Right atrium auricular region (tissue), 2 donors: ENCODE measurements at places on chromosomes 3 and 15. TPM values are rescaled to one million over a fixed set of nuclear protein-coding genes. Genes with fewer than 3 reads are reported as not detected.

DNA sequence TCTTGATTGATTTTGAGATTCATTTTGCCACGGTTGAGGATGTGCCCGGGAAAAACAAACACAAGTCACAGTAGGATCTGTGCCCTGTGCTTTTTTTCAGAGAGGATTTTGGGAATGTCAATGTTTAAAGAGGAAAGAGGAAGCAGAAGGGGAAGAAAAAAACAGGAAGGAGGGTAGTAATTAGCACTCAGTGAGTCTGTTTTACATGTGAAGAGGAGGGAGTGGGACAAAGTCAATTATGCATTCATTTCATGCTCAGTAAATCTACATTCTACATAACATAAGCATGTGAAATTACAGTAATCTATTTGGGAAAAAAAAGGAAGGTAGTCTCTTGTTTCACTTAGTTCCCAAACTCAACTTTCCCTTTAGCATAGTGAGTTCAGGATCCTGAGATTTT is 18.3 kb upstream of the CD200 start:
- no peak for DNase-seq

- DNase-seq, result no peak
These were observed 15.2 kb upstream of the PLXND1 start for GRCh38 chr3:129621626-129622225.

DNA sequence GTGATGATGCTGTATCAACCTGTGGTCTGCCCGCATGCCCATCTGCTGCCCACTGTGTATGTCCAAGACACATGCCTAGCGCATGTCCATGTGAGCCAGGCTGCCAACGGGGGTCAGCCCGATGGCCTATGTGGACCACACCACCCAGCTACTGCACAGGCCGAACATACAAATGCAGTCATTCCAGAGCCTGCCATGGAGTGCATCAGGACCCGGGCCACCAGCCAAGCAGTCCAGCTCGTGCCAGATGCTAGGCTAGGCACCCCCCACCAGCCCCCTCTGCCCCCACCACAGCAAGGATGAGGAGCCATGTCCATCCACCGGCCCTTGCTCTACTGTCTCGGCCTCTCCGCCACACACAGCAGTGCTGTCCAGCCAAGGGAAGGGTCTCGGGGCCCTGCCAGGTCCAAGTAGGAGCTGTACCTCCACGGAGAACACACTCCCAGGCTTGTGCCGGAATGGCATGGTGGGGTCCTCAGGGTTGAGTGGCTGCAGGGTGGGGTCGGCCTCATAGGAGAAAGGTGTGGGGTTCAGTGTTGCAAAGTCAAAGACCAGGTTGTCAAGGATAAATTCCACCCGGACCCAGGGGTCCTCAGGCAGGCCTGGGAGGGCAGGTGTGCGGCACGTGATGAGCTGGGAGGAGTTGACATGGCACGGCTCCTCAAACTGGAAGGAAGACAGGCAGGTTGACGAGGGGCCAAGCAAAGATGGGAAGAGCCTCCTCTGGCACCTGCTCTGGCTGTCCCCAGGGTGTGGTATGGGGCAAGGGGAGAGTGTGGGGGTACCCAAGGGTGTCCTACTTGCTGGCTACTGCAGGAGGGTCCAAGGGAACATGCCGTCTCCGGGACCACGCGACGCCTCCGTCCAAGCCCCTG is 15.3 kb downstream of the PLXNB1 start:
- no peak for DNase-seq

- no peak for DNase-seq
These were observed 3.0 kb upstream of the TFDP2 start for GRCh38 chr3:142152384-142152783.

The CLDN1 gene
- 12.7 TPM for total RNA-seq

DNA sequence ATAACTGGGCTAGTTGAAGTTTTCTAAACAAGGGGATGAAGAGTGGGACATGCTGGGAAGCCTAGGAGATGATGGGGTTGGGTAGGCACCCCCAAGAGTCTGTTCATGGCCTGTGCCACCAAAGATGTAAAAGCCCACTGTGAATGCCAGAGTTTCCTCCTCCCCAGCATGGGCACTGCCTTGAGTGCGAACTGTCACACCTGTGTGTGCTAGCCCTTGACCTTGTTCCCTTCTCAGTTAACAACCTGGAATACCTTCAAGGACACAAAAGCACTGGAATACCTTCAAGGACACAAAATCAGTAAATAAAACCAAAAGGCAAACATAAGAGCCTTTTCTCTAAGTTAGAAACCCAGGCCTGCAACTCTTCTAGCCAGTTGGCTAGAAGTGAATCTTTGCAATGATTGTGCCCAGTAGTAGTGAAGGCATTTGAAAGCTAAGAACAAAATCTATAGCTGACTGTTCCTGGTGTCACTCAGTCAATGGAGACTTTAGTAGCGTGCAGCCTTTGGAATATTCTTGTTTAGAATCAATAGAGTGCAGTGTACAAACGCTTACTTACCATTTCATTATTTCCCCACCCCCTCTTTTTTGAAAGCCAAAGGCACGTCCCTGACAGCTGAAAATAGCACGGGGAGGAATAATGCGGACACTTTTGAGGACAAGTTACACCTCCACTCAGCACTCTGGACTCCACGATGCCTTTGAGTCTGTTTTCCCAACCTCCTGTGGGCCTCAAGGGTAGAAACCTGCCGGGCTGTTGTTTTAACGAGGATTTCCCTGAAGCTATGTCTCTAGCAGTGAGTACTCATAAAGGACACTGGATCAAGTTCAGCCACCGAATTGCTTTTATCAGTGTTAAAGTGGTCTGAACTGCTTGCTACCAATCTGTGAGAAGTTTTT is 24.2 kb downstream of the PSMD6 start:
- DNase-seq, result no peak
